Sigmoid colon (tissue), 7 donors: ENCODE measurements at places on chromosomes 12 and 14.

DNA sequence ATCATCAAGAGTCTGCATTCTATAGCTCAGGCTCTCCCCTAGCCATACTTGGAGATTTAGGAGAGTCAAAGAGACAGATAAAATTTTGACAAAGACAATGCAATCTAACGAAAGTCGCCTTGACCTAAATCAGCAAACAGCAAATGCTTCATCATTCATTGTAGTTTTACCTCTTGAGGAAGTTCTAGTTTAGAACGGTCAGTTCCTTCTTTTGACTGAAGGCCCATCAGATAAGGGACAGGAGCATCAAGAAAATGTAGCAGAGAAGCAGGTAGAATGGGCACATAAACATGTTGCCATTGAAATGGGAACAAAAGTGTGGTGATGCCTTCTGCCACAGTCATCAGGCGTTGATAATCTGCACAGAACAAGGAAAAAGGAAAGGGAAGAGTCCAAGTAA is 130.9 kb downstream of the DENND5B start:
- DNase-seq: no peak
- no peaks in the 10 kb centered on the region for H3K4me1 ChIP-seq
- H3K27ac ChIP-seq: no peak overlapping the region
- no peaks in the 10 kb centered on the region for H3K27me3 ChIP-seq
- peaks cover 7% of the 10 kb centered on the region for H3K36me3 ChIP-seq

- no peak overlapping the region for H3K4me3 ChIP-seq
- H3K4me1 ChIP-seq: no peaks in the 10 kb centered on the region
- H3K36me3 ChIP-seq: no peaks in the 10 kb centered on the region
- no peaks in the 10 kb centered on the region for H3K27me3 ChIP-seq
- H3K27ac ChIP-seq: peak overlapping the region; percentile 96
Measured at GRCh38 chr12:107090711-107091110, 2.6 kb downstream of the CRY1 start.

GRCh38 chr12:6279256-6279628 is 31.2 kb upstream of the PLEKHG6 start:
- DNase-seq: no peak
- H3K36me3 ChIP-seq: no peaks in the 10 kb centered on the region
- peaks cover 29% of the 10 kb centered on the region for H3K4me1 ChIP-seq
- H3K27ac ChIP-seq: peak overlapping the region; percentile 92

- H3K36me3 ChIP-seq: no peaks in the 10 kb centered on the region
- DNase-seq: no peak
- no peak overlapping the region for H3K27ac ChIP-seq
- no peak overlapping the region for H3K4me3 ChIP-seq
- H3K4me1 ChIP-seq: no peaks in the 10 kb centered on the region
Measured at GRCh38 chr14:66165337-66165736, 320.8 kb upstream of the CCDC196 start.

GRCh38 chr14:89936654-89937185 is 17.8 kb downstream of the EFCAB11 start:
- no peak for DNase-seq
- no peaks in the 10 kb centered on the region for H3K36me3 ChIP-seq
- no peak overlapping the region for H3K27ac ChIP-seq
- no peak overlapping the region for H3K4me3 ChIP-seq

GRCh38 chr14:70789361-70789760 is 20.0 kb downstream of the MAP3K9 start:
- no peak for DNase-seq
- no peaks in the 10 kb centered on the region for H3K4me1 ChIP-seq
- no peak overlapping the region for H3K4me3 ChIP-seq
- no peak overlapping the region for H3K27ac ChIP-seq

DNA sequence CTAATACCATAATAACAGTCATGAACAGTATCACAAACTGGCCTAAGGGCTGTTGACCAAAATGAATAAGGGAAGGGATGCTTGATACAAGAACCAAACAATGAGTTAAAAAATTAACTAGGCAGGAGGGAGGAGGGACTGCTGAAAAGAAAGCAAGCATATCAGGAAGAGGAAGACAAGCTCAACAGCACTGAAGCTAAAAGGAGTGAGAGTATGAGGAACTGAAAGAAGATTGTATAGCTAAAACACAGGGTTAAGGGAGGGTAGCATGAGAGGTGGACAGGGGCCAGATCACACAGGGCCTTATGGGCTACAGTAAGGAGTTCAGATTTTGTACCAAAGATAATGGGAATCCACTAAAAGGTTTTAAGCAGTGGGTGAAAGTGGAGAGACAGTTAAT is 34.1 kb downstream of the ITGA7 start:
- DNase-seq: peak; percentile 36
- no peaks in the 10 kb centered on the region for H3K36me3 ChIP-seq
- H3K27me3 ChIP-seq: no peaks in the 10 kb centered on the region
- no peaks in the 10 kb centered on the region for H3K4me1 ChIP-seq

- H3K36me3 ChIP-seq: no peaks in the 10 kb centered on the region
- DNase-seq: no peak
- no peaks in the 10 kb centered on the region for H3K27me3 ChIP-seq
- no peak overlapping the region for H3K27ac ChIP-seq
- no peaks in the 10 kb centered on the region for H3K4me1 ChIP-seq
Measured at GRCh38 chr12:95809000-95809680, 18.6 kb upstream of the NTN4 start.

DNA sequence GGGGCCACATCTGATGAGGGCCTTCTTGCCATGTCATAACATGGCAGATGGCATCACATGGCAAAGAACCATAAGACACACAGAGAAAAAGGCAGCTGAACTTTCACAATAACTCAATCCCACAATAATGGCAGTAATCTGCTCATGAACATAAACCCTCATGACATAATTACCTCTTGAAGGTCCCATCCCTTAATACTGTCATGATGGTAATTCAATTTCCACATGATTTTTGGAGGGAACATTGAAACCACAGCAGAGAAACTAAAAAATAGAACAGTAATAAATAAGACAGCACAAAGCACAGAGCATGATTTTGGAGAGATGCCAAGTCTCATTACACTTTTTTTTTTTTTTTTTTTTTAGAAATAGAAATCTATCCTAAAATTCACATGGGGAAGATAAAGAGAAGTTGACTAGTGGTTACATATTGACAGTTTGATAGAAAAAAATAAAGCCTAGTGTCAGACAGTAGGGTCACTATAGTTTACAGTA is 61.8 kb upstream of the ATF7IP start:
- no peak overlapping the region for H3K27ac ChIP-seq
- H3K4me3 ChIP-seq: no peak overlapping the region
- no peaks in the 10 kb centered on the region for H3K4me1 ChIP-seq
- H3K36me3 ChIP-seq: no peaks in the 10 kb centered on the region
- no peak for DNase-seq
- no peaks in the 10 kb centered on the region for H3K27me3 ChIP-seq

- no peaks in the 10 kb centered on the region for H3K4me1 ChIP-seq
- H3K4me3 ChIP-seq: no peak overlapping the region
- no peak for DNase-seq
- H3K27me3 ChIP-seq: no peaks in the 10 kb centered on the region
- H3K27ac ChIP-seq: no peak overlapping the region
Measured at GRCh38 chr14:82536566-82536965, 1002.9 kb upstream of the SEL1L start.

- no peak overlapping the region for H3K27ac ChIP-seq
- no peak for DNase-seq
- no peaks in the 10 kb centered on the region for H3K27me3 ChIP-seq
- no peak overlapping the region for H3K4me3 ChIP-seq
Measured at GRCh38 chr12:87603727-87604126, 425.5 kb downstream of the C12orf50 start.

- H3K27me3 ChIP-seq: no peaks in the 10 kb centered on the region
- H3K36me3 ChIP-seq: no peaks in the 10 kb centered on the region
- no peak overlapping the region for H3K4me3 ChIP-seq
- no peak for DNase-seq
- no peak overlapping the region for H3K27ac ChIP-seq
Measured at GRCh38 chr12:52354200-52354599, 13.1 kb downstream of the KRT85 start.

GRCh38 chr12:52584156-52584682 is 10.6 kb upstream of the KRT74 start:
- no peaks in the 10 kb centered on the region for H3K4me1 ChIP-seq
- peak; percentile 26 for DNase-seq
- H3K27me3 ChIP-seq: no peaks in the 10 kb centered on the region
- H3K4me3 ChIP-seq: no peak overlapping the region

DNA sequence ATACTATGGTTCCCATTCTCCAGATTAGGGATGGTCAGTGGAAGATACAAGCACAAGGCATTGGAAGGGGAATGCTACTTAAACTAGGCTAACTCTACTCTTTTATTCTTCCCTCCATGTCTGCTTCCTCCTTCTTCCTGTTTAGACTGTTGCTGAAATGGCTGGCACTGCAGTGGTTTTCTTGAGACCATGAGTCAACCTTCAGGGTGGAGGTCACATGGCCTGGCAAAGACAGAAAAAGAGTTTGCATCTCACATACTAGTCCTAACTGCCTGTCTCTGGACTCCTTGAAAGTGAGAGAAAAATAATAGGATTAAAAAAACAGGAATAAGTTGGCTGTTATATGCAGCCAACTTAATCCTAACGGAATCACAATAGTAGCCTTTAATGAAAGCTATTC is 37.0 kb downstream of the ALDH1L2 start:
- H3K27ac ChIP-seq: no peak overlapping the region
- H3K4me3 ChIP-seq: no peak overlapping the region
- no peaks in the 10 kb centered on the region for H3K4me1 ChIP-seq
- DNase-seq: no peak
- no peaks in the 10 kb centered on the region for H3K36me3 ChIP-seq

GRCh38 chr12:89181271-89181920 is 170.9 kb downstream of the DUSP6 start:
- no peak for DNase-seq
- H3K36me3 ChIP-seq: no peaks in the 10 kb centered on the region
- H3K27ac ChIP-seq: no peak overlapping the region

DNA sequence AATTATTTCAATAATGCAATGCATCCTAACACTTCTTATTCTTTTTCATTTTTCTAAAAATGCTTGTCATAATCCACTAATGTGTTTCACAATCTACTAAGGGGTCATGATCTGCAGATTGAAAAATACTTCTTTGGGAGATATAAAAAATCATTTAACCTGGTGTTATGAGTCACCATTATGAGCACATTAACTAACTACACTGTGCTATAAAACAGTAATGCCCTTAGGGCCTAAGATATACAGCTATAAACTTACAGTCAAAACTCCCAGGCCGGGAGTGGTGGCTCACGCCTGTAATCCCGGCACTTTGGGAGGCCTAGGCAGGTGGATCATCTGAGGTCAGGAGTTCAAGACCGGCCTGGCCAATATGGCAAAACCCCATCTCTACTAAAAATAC is 14.2 kb downstream of the ATXN2 start:
- H3K36me3 ChIP-seq: no peaks in the 10 kb centered on the region
- no peak overlapping the region for H3K27ac ChIP-seq
- H3K4me3 ChIP-seq: no peak overlapping the region
- DNase-seq: no peak
